ENCODE measurements at places on chromosomes 3 and 15.

DNA sequence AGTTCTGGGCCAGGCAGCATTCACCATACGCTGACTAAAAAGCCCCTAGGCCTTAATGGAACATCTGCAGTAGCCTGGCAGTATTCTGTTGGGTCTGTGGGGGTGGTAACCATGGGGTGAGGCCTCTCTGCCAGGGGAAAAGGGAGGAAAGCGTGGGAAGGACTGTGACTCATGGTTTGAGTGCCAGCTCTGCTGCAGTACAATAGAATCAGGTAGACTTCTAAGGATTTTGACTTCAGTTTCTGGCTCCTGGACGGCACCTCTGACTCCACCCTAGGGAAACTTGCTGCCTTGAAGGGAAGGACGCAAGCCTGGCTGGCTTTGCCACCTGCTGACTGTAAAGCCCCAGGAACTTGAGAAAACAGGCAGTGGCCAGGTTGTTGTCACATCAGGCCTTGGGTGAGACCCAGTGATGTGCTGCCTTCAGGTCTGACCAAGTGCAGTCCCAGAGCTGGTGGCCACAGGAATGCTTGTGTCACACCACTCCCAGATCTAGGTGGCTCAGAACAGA is 148.6 kb downstream of the SUCNR1 start:
- no peak for DNase-seq

DNA sequence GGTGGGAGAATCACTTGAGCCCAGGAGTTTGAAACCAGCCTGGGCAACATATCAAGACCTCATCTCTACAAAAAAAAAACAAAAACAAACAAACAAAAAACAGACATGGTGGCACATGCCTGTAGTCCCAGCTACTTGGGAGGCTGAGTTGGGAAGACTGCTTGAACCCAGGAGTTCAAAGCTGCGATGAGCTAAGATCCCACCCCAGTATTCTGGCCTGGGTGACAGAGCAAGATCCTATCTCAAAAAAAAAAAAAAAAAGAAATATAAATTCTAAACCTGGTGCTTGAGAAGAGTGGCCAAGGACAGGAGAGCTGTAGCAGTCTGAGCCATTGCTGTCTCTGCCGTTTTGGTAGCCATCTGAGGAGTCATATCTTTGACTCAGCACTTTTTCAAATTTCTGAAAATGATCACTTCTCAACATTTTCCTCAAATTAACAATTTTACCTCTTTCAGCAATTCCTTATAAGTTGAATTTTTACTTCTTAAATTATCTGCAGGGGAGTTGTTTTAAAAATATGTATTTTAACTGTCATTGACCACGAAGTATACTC is 3.6 kb upstream of the DENND4A start:
- DNase-seq: no peak

- no peak for DNase-seq
These were observed 50.1 kb downstream of the PPM1L start for GRCh38 chr3:160806094-160806493.

DNA sequence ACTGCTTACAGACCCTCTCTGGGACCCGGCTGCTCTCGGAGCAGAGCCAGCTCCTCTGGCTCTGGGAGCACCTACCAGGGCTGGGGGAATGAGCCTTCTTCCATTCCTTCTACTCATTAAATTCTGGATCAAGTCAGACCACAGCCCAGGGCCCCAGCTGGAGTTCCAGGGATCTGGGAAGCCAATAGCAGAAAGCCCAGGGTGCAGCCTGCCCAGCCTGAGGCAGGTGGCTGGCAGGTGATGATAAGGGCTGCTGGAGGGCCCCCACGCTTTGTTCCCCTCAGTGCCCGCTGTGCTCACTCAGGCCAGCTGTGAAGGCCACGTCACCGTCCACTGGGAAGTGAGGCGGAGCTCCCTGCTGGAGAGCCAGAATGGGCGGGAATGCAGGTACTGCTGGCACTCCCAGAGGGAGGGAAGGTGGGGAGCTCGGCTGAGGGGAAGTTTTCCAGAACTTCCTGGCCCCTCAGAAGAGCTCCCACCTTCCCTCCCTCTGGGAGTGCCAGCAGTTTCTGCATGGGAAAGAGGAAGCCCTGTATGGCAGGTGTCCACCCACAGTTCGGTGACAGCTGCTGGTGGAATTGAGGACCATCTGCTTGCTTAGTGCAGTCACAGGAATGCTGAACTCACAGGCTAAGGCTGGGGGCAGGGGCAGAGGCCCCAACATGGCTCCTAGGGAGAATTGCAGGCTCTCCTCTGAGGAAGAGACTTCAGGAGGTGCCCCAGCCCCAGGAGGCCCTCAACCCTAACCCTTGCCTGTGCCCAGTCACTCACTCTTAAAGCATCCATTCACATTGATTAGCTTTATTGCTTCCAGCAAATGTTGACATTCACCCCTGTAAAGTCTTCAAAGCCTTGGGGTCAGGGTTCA is 12.6 kb upstream of the RTP3 start:
- DNase-seq: no peak

DNA sequence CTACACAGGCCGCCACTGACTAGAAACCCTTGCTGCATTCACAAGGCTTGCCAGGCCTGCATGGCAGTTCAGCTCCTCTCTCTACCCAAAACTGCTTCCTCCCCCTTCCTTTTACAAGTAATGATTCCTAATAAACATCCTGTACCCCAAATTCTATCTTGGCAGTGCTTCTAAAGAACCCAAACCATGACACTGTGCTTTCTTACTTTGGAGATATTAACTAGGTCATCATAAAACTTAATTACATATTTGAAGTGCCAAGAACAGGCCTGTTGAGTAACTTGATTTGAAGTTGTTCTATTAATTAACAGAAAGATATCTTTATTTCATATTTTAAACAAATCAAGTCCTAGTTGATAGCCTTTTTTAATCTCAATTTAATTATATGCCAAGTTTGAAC is 88.4 kb downstream of the THBS1 start:
- DNase-seq: no peak

GRCh38 chr3:13134879-13135206 is 61.6 kb upstream of the IQSEC1 start:
- no peak for DNase-seq

DNA sequence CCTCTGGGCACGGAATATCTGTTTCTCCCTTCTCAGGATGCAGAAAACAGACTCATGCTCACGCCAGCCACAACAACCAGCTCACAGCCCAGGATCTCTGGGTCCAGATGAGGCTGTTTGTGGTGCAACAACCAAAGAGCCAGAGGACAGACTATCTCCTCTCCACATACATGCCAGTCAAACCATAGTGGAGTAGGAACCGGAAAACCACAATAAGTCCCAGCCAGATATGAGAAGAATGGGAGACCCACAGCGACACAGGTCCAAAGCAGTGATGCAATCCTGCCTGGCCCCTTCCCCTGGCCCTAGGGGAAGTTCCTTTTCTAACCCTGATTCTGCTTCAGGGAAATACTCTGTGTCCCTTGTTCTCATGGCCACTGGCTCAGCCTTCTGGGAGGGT is 27.6 kb downstream of the MEX3B start:
- no peak for DNase-seq

GRCh38 chr15:68317281-68318007 is 39.9 kb downstream of the FEM1B start:
- no peak for DNase-seq

- DNase-seq: no peak
These were observed 5.0 kb upstream of the P2RY14 start for GRCh38 chr3:151283387-151283786.

- no peak for DNase-seq
These were observed 1.3 kb downstream of the PPM1M start for GRCh38 chr3:52246728-52247408.

- DNase-seq: no peak
These were observed 7.3 kb downstream of the CCDC33 start for GRCh38 chr15:74243431-74243830.

GRCh38 chr15:58528188-58528870 is 96.5 kb downstream of the LIPC start:
- no peak for DNase-seq

GRCh38 chr3:40452562-40452875 is 4.6 kb upstream of the RPL14 start:
- no peak for DNase-seq

GRCh38 chr3:73547427-73548248 is 77.1 kb downstream of the PDZRN3 start:
- peak; percentile 94 for DNase-seq

GRCh38 chr15:64970698-64971097 is 19.0 kb downstream of the SPG21 start:
- no peak for DNase-seq

DNA sequence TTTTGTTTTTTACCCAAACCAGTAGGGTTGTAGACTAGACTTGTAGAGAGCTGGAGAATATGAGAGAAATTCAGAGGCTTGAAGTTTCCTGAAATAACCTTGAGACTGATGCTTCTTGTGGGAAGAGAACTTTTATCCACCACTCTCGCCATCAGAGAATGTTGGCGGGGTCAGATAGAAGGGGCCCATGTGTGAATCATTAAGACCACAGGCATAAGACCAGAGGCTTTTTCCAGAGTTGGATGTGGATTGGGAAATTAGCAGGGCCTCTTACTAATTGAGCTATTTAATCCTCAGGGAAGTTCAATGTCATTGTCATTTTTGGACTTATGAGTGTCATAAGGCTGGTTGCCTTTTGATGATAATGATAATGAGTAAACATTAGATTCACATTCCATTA is 246.9 kb upstream of the THRB start:
- DNase-seq: no peak

- no peak for DNase-seq
These were observed 579.3 kb upstream of the GRM7 start for GRCh38 chr3:6281662-6282061.

Data from BJ (cell line).